GM12878 (cell line): ENCODE measurements at places on chromosomes 7 and 10. TPM values are rescaled to one million over a fixed set of nuclear protein-coding genes. Genes with fewer than 3 reads are reported as not detected.
A peak's percentile ranks its signal among the peaks of the same experiment; 100 is the strongest.

GRCh38 chr7:142636751-142637150, 112.5 kb upstream of the PRSS1 start:
- no peak for DNase-seq
- H3K4me3 ChIP-seq = no peak overlapping the region
- H3K36me3 ChIP-seq = no peaks in the 10 kb centered on the region
- H3K4me1 ChIP-seq = no peaks in the 10 kb centered on the region

GRCh38 chr10:22174442-22174841, 43.4 kb downstream of the EBLN1 start:
- H3K4me3 ChIP-seq = no peak overlapping the region
- no peak overlapping the region for H3K27ac ChIP-seq
- H3K27me3 ChIP-seq = no peaks in the 10 kb centered on the region
- H3K36me3 ChIP-seq = no peaks in the 10 kb centered on the region

GRCh38 chr7:45430397-45430796, 143.8 kb upstream of the ADCY1 start:
- no peak for DNase-seq
- H3K27me3 ChIP-seq = no peaks in the 10 kb centered on the region

The HBP1 gene
- 7.0 and 7.5 TPM in 2 replicates for total RNA-seq

- H3K4me1 ChIP-seq = no peaks in the 10 kb centered on the region
- H3K27ac ChIP-seq = no peak overlapping the region
- no peak overlapping the region for H3K4me3 ChIP-seq
- no peaks in the 10 kb centered on the region for H3K27me3 ChIP-seq
- DNase-seq = no peak
Measured at GRCh38 chr7:93008833-93009232, 108.9 kb downstream of the SAMD9 start.

GRCh38 chr7:128734890-128735289, 4.3 kb upstream of the CALU start:
- no peaks in the 10 kb centered on the region; the same call in 1 of the 2 replicates for H3K27me3 ChIP-seq
- no peaks in the 10 kb centered on the region for H3K36me3 ChIP-seq
- DNase-seq = no peak
- H3K4me3 ChIP-seq = no peak overlapping the region

DNA sequence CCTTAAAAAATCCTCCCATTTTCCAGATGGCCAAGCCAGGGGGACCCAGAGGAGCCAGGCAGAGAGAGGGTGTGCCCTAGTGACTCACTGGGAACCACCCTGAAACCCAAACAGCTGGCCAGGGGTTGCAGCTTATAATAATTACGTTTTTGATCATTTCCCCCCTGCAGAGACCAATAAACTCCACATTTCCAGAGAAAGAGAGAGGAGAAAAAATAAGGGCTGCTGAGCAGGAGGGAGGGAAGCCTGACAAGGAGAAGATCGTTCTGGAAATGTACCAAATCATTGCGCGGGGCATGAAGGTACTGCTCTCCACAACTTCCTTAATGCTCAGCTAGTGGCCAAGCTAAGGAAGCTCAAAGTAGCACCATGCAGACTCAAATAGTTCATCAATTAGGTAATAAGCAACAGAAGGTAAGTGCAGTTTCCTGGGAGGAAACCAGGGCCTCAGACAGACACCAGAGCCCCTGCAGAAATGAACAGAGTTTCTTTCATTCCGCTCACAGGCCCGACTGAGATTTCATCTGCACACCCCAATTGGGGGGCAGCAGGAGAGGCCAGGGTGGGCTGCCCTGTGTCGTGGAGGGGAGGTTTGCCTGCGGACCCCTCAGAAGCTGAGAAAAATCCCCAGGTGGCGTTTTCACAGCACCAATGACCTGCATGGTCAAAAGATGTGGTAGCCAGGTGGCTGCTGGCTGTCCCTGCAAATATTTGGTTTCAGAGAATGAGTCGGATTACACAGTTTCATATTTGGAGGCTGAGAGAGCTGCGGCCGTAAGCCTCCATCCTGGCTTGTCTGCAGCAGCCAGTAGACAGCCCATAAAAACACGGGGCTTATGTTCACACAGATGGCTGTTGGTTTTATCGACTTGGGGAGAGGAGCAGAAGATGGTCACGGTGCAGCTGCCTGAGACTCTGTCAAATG, 153.2 kb upstream of the LYZL2 start:
- no peaks in the 10 kb centered on the region for H3K36me3 ChIP-seq
- peak; percentile 35 for DNase-seq
- H3K4me3 ChIP-seq = no peak overlapping the region; the same call in 1 of the 2 replicates
- peaks cover 15% of the 10 kb centered on the region for H3K4me1 ChIP-seq

GRCh38 chr10:122073508-122073907, 84.5 kb downstream of the TACC2 start:
- H3K27me3 ChIP-seq = no peaks in the 10 kb centered on the region; the same call in 1 of the 2 replicates
- no peaks in the 10 kb centered on the region for H3K4me1 ChIP-seq
- H3K27ac ChIP-seq = no peak overlapping the region
- no peak for DNase-seq
- H3K36me3 ChIP-seq = no peaks in the 10 kb centered on the region

DNA sequence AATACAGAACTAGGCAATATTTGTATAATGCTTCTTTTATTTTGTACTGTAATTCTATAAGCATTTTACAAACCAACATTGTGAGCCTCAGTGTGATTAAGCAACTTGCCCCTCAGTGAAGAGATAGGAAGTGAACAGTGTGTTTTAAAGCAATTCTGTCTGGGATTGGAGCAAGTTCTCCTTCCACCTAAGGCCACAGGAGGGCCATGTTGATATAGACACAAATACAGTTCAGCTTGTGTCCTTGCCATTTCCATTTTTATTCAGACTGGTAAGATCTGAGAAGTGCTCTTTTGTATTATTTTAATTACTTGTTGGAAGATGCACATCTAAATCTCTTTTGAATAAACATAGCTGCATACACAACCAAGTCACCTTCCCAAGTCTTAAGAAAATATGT, 416.3 kb upstream of the COBL start:
- no peaks in the 10 kb centered on the region for H3K36me3 ChIP-seq
- H3K4me3 ChIP-seq = no peak overlapping the region
- H3K4me1 ChIP-seq = no peaks in the 10 kb centered on the region
- no peaks in the 10 kb centered on the region for H3K27me3 ChIP-seq
- H3K27ac ChIP-seq = no peak overlapping the region

The AS3MT gene
- total RNA-seq = not detected in 2 replicates

DNA sequence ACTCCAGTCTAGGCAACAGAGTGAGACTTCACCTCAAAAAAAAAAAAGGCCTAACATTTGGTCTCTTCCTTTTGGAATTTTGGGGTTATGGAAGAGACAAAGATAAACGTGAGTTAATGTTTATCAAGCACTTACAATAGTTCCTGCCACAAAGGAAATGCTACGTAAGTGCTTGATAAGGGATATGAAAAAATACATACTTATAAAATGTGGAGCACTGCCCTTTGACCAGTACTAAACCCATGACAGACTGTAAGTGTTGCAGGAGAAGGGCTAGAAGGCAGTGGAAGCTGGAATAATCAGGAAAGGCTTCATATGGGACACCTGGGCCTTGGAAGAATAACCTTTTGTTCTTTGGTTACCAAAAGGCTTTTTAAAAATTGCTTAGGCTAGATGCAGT, 25.5 kb downstream of the TMEM248 start:
- H3K4me1 ChIP-seq = no peaks in the 10 kb centered on the region
- no peak for DNase-seq
- H3K27ac ChIP-seq = no peak overlapping the region
- peaks cover 26% of the 10 kb centered on the region for H3K36me3 ChIP-seq

GRCh38 chr10:97577701-97578100, 5.1 kb downstream of the ANKRD2 start:
- H3K4me1 ChIP-seq = no peaks in the 10 kb centered on the region
- no peak overlapping the region for H3K4me3 ChIP-seq
- H3K36me3 ChIP-seq = no peaks in the 10 kb centered on the region
- no peak overlapping the region for H3K27ac ChIP-seq
- no peaks in the 10 kb centered on the region; the same call in 1 of the 2 replicates for H3K27me3 ChIP-seq

DNA sequence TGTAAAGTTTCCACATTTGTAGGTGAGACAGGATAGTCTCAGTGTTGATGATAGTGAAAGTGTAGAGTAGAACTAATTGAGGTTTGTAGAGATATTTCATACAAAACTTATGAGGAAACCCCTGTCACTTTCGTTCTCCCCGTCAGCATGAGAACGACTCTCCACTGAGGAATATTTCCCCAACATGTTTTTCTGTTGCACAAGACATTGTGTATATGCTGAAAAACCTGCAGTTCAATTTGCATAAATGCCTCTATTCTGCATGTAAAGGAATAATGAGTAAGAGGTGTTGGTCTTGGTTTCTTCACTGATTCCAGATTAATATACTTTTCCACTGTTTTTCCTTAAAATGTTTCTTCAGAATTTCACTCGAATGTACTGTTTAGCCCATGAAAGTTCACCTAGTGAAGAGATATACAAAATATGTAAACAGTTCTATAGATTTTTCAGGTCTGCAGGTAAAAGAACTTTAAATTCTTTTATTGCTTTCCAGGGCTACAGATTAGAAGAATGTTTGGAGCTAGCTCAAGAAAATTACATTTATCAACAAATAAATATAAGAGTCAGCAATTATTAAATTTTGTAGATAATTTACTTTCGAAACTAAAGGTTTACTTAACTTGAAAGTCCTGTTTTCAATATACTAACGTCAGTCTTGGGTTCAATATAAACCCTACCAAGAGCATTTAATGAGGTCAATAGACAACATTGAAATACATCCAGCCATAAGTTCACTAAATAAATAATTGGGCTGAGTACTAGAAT, 37.2 kb downstream of the HEPACAM2 start:
- H3K27ac ChIP-seq = no peak overlapping the region
- H3K36me3 ChIP-seq = no peaks in the 10 kb centered on the region
- H3K4me1 ChIP-seq = no peaks in the 10 kb centered on the region
- no peak for DNase-seq
- H3K4me3 ChIP-seq = no peak overlapping the region
- H3K27me3 ChIP-seq = no peaks in the 10 kb centered on the region

DNA sequence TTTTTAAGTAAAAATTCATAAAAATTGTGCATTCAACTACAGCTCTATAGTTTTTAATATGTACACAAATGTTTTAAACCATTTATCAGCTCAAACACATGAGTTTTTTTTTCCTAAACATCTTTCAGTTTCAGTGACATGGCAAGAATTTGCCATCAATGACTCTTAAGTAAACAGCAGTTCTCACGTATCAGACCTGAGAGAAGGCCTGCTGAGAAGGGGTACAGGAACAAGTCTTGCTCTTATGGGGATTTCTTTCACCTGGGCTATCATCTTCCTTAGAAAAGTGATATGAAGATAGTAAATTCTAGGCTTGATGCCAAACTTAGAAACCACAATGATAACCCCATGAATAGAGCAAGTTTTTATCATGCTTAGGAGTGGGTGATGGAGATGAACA, 467.8 kb downstream of the ARL4A start:
- H3K4me1 ChIP-seq = no peaks in the 10 kb centered on the region
- no peak overlapping the region for H3K4me3 ChIP-seq
- no peak for DNase-seq
- no peak overlapping the region for H3K27ac ChIP-seq

GRCh38 chr10:123998197-123999141, 94.9 kb downstream of the CHST15 start:
- H3K36me3 ChIP-seq = no peaks in the 10 kb centered on the region
- H3K27ac ChIP-seq = no peak overlapping the region
- no peak overlapping the region for H3K4me3 ChIP-seq
- H3K27me3 ChIP-seq = 0 out of 2 replicates have a peak, but pooled peaks cover 2% of the 10 kb centered on the region
- peaks cover 3% of the 10 kb centered on the region; the same call in 1 of the 2 replicates for H3K4me1 ChIP-seq

The GJD4 gene
- total RNA-seq = not detected in 2 replicates

DNA sequence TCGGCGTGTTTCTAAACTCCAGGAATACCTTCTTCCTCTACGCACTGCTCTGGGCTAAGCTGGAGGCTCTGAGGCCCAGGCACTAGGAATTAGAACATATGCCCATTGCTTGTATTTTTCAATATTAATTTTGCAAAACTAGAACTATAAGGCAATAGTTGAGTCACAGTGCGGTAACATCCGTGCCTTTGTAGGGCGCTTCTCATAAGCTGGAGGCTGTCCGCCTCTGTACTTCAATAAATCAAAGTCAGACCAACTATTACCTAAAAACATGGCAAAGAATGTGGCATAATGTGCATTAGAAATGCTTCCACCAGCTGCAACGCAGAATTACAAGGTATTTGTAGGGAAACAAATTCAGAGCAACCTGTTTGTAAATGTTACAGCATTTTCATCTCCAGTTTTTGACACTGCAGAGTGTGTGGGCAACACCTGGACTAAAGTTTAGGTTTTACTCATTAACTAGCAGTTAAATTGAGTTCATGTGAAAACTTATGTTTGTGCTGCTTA, 440 bp upstream of the MINDY3 start:
- no peaks in the 10 kb centered on the region for H3K27me3 ChIP-seq
- peak overlapping the region; percentile 93 for H3K4me3 ChIP-seq
- H3K36me3 ChIP-seq = no peaks in the 10 kb centered on the region
- H3K27ac ChIP-seq = peak overlapping the region; percentile 86

GRCh38 chr10:55311848-55312635, 511.0 kb upstream of the PCDH15 start:
- no peak overlapping the region for H3K4me3 ChIP-seq
- no peaks in the 10 kb centered on the region for H3K36me3 ChIP-seq
- H3K4me1 ChIP-seq = no peaks in the 10 kb centered on the region
- no peak overlapping the region for H3K27ac ChIP-seq

DNA sequence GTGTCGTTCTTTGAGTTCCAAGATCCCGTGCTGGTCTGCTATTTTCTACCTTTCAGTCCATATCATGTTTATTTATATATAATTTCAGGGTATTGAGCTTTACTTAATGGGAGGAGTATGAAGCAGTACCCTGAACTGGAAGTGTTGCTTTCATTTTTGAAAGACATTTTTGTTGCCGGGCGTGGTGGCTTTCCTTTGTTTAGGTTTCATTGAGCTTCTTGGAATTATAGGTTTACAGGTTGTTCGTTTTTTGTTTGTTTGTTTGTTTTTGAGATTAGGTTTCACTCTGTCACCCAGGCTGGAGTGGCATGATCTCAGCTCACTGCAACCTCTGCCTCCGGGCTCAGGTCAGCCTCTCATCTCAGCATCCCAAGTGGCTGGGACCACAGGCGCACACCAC, 7.4 kb downstream of the ZNF487 start:
- no peaks in the 10 kb centered on the region for H3K36me3 ChIP-seq
- no peak for DNase-seq
- H3K27ac ChIP-seq = no peak overlapping the region
- H3K27me3 ChIP-seq = no peaks in the 10 kb centered on the region
- H3K4me1 ChIP-seq = no peaks in the 10 kb centered on the region

The DNA2 gene
- total RNA-seq = 34.8 and 41.8 TPM in 2 replicates
